ENCODE measurements at places on chromosomes 16 and 17.

- no peak for DNase-seq
Observed at GRCh38 chr16:1816396-1817275, 10.0 kb downstream of the HAGH start.

- no peak for DNase-seq
Observed at GRCh38 chr17:35342276-35342675, 31.1 kb downstream of the SLFN11 start.

DNA sequence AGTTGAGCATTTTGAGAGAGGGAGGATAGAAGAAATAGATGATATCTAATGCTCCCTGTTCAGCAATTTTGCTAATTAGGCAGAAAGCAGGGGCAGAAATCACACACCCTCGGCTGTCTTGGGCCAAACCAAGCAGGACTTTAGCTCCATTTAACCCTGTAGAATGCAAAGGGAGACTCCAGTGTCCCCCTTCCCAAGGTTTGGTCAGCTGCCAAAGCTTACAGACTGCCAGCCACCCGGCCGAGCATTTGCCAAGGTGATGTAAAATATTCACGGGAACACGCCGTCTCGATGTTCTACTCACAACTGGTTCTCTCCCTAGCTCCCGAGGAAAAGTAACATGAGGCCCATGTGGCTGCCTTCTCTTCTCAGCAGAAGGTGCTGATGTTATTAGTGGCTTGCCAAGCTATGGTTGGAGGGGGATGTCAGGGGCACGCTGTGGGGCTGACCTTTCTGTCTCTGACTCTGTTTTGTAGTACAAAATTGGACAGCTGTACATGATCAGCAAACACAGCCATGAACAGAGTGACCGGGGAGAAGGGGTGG, 155.3 kb downstream of the PITPNC1 start:
- DNase-seq, result no peak

- no peak for DNase-seq
Observed at GRCh38 chr16:78428193-78428592, 328.7 kb downstream of the WWOX start.

DNA sequence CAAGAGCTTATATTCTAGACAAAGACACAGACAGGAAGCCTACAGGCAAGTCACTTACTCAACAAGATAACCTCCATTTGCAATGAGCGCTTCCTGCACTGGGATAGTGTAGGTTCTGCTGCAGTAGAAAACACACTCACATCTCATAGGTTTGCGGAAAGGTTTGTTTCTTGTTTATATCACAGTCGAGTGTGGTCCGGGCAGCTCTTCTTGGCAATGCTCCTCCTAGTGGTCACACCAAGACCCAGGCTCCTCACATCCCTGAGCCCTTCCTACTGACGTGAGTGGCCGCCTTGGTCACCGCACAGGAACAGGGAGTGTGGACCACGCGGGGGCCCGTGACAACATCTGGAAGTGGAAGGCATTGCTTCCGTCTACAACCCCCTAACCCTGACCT, 48.0 kb upstream of the RBFOX3 start:
- peak; percentile 78 for DNase-seq

DNA sequence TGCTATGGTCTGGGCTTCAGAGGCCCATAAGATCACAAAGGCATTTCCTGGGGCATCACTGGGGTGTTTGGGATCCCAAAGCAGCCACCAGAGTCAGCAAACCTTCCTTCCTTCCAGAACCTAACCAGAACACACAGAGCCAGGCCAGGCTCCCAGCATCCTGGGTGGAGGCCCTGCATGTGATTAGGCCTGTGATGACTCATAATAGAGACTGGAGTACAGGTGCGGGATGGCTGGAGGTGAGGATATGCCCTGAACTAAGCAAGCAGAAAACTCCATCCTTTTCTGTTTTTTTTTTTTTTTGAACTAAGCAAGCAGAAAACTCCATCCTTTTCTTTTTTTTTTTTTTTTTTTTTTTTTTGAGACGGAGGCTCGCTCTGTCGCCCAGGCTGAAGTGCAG, 17.7 kb upstream of the GFOD2 start:
- DNase-seq, result no peak

GRCh38 chr17:43143201-43143600, 18.0 kb upstream of the BRCA1 start:
- DNase-seq, result no peak

DNA sequence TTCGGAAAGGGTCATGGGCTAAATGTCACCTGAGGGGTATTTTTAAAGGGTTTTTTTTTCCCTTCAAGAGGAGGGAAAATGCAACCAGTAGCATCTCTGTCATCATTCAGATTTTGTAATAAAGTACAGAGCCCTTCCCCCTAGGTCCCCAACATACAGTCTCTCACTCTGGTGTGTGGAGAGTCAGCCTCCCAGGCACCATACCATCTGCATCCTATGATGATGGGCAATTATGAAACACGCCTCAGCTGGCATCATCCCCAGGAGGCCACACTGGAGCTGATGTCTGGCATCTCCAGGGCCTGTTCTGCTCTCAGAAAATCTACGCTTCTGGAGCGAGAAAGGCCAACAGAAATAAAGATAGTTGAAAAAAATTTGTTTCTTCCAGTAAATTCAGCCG, 32.0 kb downstream of the TBX4 start:
- DNase-seq, result no peak

DNA sequence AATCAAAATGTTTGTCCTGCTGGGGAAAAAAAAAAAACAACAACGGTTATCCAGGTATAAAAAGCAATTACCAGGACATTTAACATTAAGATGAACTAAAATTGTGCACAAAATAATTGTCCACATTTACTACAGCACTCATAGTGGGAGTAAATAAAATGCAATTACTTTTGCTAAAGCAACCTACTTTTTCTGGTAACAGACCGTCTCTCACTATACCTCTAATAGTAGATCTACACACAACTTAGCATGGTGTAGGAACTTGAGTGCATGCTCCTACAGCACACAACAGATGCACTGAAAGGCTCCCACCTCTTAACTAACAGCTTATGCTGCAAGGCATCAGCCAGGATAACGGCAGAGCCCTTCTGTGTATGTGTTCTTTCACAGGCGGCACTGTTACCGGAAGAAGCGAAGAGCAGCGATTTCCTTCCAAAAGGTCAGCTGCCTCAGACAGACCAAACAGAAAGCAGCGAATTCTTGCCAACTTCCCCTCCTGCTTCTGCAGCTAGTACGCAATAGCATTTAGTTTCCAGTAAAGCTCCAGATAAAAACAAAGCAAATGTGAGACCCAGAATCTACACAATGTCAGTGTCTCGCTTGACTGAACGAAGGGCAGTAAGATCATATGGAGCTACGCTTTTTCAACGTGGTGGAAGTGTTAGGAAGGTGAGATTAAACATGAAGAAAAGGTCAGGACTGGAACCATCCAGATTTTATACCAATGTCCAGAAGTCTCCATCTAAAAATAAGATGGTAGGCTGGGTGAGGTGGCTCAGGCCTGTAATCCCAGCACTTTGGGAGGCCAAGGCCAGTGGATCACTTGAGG, 27.6 kb downstream of the STAT5B start:
- peak; percentile 96 for DNase-seq

DNA sequence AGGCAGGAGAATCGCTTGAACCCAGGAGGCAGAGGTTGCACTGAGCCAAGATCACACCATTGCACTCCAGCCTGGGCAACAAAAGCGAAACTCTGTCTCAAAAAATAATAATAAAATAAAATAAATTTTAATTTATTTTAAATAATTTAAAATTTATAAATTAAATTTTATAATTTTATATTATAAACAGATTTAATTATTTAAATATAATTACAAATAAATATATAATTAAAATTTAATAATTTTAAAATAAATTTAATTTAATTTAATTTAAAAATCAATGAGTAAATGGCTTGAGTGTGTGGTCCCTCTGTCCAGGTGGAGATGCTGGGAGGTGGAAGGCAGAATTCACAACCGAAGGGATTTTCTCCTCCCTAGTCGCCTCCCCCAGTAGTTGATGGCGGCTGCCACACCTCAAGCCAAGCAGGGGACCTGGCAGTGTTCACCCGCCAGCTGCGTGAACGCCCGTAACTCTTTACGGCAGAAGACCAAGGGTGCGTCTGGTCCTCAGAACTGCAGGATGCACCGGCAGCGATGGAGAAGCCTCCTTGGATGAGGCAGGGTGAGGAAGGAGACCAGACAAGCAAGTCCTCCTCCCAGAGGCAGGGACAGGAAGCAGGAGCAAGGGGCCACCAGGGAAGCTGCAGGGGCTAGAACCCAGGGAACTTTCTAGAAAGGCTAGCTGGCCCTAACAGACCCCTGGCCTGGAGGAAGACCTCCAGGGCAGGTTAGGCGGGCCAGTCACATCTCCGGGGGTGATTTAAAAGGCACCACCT, 22.9 kb upstream of the KRT17 start:
- DNase-seq, result no peak

DNA sequence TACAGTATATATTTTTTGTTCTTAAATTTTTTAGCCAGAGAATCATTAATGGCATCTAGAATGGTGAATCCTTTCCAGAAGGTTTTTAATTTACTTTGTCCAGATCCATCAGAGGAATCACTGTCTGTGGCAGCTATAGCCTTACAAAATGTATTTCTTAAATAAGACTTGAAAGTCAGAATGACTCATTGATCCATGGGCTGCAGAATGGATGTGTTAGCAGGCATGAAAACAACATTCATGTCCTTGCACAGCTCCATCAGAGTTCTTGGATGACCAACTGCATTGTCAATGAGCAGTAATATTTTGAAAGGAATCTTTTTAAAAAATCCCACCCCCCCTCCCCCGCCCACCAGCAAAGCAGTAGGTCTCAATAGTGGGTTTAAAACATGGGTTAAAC, 51.4 kb downstream of the CACNG1 start:
- DNase-seq, result no peak

DNA sequence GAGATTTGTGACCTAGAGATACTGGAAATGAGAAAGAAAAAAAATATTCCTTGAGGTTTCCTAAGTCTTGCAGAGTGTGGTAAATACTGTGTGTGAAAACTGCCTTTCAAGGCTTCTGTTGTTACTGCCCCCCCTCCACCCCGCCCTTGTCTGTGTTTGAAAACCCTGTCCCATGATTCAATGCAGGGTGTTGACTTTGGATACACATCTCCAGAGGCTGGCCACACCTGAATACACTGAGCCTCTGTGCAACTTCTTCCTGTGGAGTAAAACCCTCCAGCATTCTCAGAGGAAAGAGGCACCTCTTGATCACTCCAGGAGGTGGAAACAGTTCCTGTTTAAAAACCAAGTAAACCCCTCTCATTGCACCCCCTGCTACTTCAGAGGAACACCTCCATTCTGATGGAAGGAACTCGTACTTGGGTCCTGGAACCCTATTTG, 123.0 kb upstream of the CACNG5 start:
- DNase-seq, result no peak

DNA sequence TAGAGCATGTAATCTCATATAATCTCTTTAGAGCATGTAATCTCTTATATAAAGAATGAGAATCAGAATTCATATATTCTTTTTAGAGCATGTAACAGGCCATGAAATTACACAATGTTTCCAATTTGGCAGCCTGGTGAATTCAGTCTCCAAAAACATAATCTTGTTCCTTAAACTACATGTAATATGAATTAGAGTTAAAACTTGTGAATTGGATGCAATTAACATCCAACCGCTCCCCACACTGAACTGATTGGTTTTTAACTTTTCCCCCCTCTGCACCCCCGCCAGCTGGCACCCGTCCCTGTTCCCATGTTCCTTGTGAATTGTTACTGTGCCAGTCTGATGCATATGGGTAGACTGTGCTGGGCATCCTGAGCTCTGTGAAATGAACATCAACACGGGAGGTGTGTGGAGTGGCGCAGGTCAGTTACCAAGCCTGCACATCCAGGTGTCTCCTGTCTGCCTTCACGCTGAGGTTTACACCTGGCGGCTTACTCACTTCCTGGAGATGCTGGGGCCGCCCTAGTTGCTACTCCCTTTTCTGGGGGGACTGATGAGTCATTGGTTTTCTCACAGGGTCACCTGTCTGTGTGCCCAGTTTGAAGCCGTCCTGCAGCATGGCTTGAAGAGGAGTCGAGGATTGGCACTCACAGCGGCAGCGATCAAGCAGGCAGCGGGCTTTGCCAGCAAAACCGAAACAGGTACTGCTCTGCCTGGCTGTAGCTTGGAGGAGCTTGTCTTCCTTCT, 50.4 kb downstream of the SNX29 start:
- DNase-seq, result no peak

GRCh38 chr17:65222214-65222738, 85.1 kb downstream of the RGS9 start:
- DNase-seq, result no peak

Data from esophagus muscularis mucosa (tissue), 4 donors.